Right renal cortex interstitium (tissue), 3 donors: ENCODE measurements at places on chromosomes 12 and 14.

DNA sequence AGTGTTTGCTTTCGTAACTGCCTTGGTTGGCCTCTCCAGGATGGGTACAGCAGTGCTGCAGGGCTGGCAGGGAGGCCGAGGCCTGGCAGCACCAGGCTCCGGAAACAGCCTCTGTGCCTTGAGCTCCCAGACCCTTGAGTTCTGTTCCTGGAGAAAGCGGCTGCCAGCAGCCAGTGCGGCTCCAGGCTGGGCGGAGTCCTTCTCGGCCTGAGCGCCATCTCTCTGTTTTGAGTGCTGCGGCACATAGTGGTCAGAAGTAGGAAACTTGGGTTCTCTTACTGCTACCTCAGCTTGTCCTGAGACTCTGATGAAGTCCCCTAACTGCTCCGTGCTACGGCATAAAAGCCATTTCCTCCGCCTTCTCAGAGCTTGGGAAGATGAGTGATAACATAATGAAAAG is 65.9 kb downstream of the KCNA1 start:
- no peak for DNase-seq

- DNase-seq: no peak
Observed at GRCh38 chr12:40794087-40794486, 101.8 kb downstream of the CNTN1 start.

- DNase-seq: no peak
Observed at GRCh38 chr12:54611715-54612149, 23.0 kb downstream of the LACRT start.

- DNase-seq: no peak
Observed at GRCh38 chr14:71658261-71658860, 273.9 kb upstream of the RGS6 start.

GRCh38 chr12:14845350-14845750 is 2.0 kb upstream of the ART4 start:
- DNase-seq: no peak
